M059J (cell line): ENCODE measurements at places on chromosomes 1 and 21.
A peak's percentile ranks its signal among the peaks of the same experiment; 100 is the strongest.

- DNase-seq, result peak; percentile 31
These were observed 75.3 kb downstream of the FOXJ3 start for GRCh38 chr1:42259739-42260064.

DNA sequence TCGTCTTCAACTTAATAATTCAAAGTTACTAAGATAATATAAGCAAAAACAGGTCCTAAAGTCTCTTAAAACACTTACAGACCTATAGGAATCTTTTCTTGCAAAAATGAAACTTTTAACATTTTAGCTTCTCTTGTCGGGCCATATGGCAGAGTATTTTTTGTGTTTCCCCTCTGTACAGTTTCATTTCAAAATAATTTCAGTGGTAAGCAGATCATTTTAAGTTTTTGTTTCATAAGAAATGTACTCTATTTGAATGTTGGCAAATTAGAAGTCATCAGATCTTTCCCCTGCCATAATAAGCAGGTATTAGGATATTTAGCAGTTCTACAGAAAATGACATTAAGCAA lies 37.9 kb downstream of the RGL1 start:
- no peak for DNase-seq

- peak; percentile 92 for DNase-seq
These were observed 53.1 kb downstream of the DOP1B start for GRCh38 chr21:36209626-36210171.

DNA sequence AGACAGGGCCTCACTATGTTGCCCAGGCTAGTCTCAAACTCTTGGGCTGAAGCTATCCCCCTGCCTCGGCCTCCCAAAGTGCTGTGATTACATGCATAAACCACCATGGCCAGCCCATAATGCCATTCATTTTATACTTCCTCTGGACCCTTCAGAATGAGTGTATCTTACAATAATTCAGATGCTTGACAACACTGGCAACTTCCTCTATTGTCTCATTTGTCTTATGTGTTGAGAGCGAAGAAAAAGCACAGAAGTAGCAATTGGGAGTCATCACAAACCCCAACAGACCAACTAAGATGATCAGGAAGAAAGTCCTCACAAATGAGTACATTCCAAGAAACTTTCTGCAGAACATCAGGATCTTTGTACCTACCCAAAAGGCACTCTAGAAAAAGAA lies 191.9 kb downstream of the RERE start:
- DNase-seq, result no peak

DNA sequence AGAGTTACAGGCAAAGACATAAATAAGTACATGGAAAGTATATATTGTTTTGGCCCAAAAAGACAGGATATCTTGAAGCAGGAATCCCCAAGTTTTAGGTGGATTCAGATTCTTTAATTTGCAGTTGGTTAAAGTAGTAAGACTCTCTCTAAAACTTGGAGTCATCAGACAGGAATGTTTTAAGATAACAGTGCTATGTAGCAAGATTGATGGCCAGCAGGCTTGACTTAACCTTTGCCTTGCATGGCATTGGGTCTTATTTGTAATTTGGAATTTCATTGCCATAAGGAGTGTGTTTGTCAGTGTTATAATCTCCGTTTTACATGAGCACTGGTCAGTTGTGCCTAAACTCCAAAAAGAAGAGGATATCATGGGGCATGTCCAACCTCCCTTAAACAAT lies 727.6 kb upstream of the CHRM3 start:
- peak; percentile 86 for DNase-seq

DNA sequence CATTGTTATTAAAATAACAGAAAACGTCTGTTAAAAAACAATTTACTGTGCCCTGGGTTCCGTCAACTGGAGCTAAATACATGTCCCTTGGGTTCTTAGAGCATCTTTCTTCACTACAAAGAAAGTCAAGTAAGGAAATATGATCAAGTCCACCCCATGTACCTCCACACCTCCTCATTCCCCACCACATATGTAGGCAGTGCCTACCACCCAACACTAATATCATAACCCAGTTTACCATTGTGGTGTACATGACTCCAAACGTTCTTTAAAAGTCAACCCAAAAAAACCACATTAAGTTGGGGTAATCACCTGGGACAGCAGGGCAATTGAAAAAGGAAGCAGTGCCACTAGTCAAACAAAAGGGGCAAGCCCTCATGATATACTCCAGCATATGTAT lies 7.8 kb upstream of the LRRC52 start:
- DNase-seq, result no peak

GRCh38 chr21:44374601-44375280 lies 21.3 kb downstream of the TRPM2 start:
- DNase-seq, result no peak

DNA sequence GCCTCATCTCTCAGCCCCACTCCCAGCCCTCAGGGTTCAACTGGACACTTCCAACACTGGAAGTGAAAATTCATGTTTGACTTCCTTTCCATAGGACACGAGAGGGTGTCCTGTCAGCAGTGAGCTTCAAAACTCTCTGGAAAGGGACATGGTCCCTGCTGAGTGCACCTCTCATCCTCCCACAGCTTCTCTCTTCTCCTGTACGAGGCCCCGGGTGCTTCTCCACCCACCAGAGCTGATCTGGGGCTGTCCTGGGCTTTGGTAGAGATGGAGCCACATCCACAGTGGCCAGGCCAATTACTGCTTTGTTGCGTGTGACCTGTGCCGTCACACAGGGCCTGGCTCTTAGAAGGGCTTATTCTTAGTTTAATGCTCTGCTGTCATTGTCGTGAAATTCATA lies 182.3 kb downstream of the RRAGC start:
- no peak for DNase-seq

DNA sequence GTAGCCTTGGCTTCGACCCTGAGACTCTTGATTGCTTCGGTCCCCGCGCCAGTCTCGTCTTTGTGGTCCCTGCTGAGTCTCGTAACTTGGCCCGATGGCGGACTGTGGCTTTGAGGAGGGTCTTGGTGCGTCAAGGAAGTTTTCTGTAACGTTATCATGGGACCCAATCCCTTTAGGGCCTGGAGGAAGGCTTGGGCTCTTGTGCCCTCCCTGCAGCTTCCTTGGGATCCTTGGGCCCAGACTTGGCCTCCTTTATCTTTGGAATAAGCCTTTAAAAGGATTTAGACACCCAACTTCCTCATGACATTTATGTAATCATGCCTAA lies 371 bp downstream of the ZMPSTE24 start:
- DNase-seq, result no peak

- DNase-seq, result peak; percentile 24
These were observed 49.4 kb upstream of the PARP1 start for GRCh38 chr1:226457307-226457712.
